ENCODE measurements at places on chromosomes 11 and 22. TPM values are rescaled to one million over a fixed set of nuclear protein-coding genes. Genes with fewer than 3 reads are reported as not detected.
A peak's percentile ranks its signal among the peaks of the same experiment; 100 is the strongest.

The CHCHD10 gene
- not detected for total RNA-seq

The NXPE2 gene
- not detected for total RNA-seq

The OR9Q2 gene
- total RNA-seq: not detected

The RASGRP2 gene
- total RNA-seq: not detected

The ADAMTS8 gene
- 0.63 TPM for total RNA-seq

The TIGD3 gene
- not detected for total RNA-seq

The SEC14L6 gene
- total RNA-seq: not detected

The MB gene
- not detected for total RNA-seq

The APOA5 gene
- not detected for total RNA-seq

The BID gene
- total RNA-seq: 70.7 TPM

The BDNF gene
- 63.6 TPM for total RNA-seq

The ROM1 gene
- 3.4 TPM for total RNA-seq

The MCAT gene
- 23.4 TPM for total RNA-seq

The C22orf42 gene
- total RNA-seq: not detected

The LAYN gene
- 118 TPM for total RNA-seq

The RTCB gene
- 96.7 TPM for total RNA-seq

DNA sequence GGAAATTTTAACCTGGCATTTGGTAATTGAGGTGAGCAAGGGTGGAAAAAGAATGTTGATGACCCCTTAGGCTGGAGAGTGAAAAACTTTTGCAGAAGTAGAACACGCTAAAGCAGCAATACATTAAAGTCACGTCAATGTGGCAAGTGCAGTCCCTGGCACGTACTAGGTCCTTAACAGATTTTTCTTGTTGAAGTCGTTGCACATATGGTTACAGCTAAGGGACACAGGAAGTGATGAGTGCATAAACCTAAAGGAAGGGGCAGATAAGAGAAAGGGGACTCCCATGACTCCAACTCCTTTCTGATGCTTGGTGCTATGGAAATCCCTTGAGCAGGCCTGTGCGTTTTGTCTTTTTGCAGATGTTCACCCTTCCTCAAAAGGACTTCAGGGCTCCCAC lies 1.2 kb downstream of the ACCS start:
- DNase-seq: no peak

- peak; percentile 31 for DNase-seq
Measured at GRCh38 chr11:99739464-99740089, 718.8 kb downstream of the CNTN5 start.

- peak; percentile 83 for DNase-seq
Measured at GRCh38 chr11:19370100-19370861, 129.5 kb upstream of the E2F8 start.

DNA sequence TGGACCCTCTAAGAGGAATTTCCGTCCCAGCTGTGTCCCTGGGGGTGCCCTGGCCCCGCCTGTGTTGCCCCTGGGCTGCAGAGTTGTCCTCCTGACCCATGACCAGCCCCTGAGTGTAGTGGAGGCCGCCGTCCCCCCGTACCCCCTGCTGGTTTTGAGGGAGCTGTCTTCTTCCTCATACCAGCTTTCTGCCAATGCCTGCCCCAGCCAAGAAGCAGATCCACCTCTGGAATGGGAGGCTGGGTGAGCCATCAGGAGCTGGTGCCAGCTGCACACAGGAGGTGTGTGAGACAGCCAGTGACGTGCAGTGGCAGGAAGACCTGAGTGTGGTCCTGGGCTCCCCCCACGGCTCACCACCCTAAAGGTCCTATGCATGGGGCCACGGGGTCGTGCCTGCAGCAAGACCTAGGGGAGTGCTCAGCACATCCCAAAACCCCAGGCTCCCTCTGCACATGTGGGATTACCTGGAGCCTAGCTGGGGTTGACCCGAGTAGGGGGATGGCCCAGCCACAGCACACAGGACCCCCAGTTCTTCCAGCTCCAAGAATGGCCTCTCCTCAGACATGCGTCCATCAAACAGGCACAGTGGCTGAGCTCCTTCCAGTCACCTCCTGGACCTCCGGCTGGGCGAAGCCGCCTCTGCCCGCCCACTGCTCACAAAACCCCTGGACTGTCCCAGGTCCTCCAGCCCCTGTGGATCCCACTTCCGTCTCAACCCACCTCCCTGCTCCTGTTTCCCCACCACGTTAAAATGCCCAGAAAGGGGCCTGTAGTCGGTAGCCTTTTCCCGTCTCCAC lies 647.6 kb downstream of the BRD1 start:
- no peak for DNase-seq

DNA sequence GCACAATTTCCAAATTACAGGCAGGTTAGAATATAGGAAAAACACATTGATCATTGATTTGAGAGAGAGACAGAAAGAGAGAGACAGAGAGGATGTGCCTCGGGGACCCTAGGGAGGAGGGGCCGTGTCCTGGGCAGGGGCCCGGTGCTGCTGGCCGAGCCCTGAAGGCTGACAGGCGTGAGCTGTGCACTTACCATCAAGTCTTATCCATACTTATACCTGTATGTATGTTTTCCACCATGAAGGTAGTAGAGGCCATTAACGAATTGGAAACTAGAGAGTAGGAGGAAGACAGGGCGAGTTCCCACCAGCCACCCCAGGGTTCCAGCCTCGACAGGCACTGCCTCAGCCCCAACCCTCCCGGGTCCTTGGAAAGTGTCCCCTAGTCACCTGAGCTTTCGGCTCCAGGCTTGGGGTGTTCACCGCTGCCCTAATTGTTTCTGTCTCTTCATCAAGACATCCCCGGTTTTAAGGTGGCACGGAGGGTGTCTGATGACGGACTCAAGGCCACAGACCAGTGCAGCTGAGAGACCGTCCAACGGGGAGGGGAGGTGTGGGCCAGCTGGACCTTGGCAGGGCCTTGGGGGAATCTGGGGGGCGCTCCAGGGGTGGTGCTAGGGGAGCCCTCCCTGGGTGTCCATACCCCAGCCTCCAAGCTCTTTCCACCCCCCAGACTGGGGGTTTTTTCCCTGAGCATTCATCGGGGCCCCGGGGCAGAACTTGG lies 431.3 kb downstream of the TBC1D22A start:
- DNase-seq: no peak

DNA sequence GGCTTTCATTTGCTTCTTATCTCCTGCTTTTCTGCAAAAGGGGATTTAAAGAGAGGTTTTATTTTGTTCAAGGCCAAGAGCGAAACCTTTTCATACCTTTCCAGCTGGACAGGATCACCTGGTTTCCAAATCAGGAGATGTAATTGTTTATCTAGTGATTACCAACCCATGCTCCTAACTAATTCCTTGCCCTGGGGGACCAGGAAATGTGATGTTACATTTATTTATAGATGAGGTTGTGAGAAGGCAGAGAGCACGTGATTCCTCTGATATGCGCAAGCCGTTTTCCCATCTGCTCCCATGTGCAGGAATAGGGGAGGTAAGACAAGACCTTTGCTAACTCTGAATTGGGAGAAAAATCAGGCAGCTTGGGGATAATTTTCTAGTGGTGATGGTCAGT lies 507.2 kb upstream of the LARGE1 start:
- no peak for DNase-seq

GRCh38 chr22:49999063-49999945 lies 13.3 kb downstream of the IL17REL start:
- DNase-seq: peak; percentile 46

GRCh38 chr22:44396021-44396726 lies 83.4 kb upstream of the SHISAL1 start:
- no peak for DNase-seq

GRCh38 chr11:66116576-66117361 lies 46.7 kb downstream of the PACS1 start:
- no peak for DNase-seq

- DNase-seq: peak; percentile 62
Measured at GRCh38 chr11:66277471-66278362, at the start of gene CNIH2. Gene CNIH2 (plus strand): TSS chr11:66278175. CDS start chr11:66278457, 282 bp downstream.

GRCh38 chr22:23470811-23471389 lies 109.2 kb downstream of the IGLL1 start:
- no peak for DNase-seq

- no peak for DNase-seq
Measured at GRCh38 chr11:131446590-131447275, 76.3 kb downstream of the NTM start.

GRCh38 chr11:69705901-69706787 lies 2.3 kb upstream of the FGF19 start:
- no peak for DNase-seq

DNA sequence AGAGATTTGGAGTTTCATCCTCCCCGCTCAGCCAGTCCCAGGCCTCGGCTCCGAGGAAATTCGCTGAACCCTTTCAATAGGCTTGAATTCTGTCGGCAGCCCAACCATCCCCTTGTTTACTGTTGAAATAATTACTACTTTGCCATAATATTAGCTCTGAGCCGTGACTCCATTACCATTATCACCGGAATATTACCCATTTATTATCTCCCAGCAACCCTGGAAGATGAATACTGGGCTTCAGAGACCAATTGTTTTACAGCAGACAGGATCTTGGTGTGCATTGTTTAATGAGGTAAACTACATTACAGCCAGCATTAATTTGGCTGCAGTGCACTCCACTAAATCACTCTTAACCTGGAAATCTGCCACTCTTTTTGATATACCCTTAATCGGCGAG lies 867.4 kb downstream of the NTM start:
- no peak for DNase-seq

DNA sequence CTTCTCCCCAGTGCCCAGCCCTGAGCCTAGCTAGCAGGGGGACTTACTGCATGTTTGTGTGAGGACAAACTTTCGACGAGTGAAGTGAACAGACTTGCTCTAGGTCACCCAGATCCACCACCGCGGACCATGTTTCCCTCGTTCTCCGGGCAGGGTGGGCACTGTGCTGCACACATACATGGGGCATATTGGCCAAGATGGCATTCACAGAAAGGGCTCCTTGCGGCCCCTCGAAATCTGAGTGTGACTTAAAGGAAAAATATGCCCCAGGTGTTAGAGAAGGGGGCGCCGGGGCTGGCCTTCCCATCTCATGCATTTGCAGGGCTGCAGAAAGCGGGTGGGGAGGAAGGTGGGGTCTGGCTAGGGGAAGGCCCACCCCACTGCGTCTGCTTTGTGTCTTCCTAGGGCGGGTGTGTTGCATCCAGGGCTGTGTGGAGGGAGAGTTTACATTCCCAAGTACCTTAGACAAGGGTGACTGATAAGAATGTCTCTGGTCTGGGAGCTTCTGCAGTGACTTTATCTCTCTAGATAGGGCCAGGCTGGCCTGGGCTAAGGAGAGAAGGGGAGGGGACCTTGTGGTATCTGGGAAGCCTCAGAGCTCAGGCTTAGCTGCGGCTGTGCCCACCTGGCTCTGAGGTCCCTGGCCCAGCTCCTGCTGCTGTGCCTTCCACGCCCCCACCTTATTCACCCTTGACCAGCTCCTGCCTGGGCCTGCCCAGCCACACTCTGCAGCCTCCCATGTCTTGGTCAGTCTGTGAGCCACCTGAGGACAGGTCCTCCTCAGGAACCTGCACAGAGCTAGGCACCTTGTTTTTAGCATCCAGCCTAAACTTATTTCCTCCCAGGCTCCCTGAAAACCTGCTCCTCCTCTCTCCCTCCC lies 45.8 kb downstream of the LRRC32 start:
- no peak for DNase-seq

- peak; percentile 94 for DNase-seq
Measured at GRCh38 chr22:27220339-27220738, 563.0 kb downstream of the MIAT start.

- DNase-seq: no peak
Measured at GRCh38 chr22:34877506-34877905, 188.5 kb upstream of the ISX start.

DNA sequence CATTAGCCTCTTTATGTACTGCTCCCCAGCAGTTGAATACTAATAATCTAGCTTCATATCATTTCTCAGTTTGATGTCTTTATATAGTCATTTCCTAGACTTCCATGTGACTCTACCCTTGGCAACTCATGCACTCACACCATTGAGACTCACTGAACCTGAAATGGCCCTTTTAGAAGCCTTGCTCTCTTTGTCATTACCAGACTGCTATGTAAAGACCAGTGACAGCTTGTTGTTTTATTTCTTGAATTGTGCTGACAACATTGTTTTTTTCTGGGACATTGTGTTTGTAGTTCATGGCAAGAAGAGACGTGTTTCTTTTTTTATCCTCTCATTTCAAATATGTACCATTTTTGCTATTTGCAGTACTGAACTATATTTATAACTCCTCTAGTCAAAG lies 256.5 kb downstream of the CNTN5 start:
- no peak for DNase-seq

DNA sequence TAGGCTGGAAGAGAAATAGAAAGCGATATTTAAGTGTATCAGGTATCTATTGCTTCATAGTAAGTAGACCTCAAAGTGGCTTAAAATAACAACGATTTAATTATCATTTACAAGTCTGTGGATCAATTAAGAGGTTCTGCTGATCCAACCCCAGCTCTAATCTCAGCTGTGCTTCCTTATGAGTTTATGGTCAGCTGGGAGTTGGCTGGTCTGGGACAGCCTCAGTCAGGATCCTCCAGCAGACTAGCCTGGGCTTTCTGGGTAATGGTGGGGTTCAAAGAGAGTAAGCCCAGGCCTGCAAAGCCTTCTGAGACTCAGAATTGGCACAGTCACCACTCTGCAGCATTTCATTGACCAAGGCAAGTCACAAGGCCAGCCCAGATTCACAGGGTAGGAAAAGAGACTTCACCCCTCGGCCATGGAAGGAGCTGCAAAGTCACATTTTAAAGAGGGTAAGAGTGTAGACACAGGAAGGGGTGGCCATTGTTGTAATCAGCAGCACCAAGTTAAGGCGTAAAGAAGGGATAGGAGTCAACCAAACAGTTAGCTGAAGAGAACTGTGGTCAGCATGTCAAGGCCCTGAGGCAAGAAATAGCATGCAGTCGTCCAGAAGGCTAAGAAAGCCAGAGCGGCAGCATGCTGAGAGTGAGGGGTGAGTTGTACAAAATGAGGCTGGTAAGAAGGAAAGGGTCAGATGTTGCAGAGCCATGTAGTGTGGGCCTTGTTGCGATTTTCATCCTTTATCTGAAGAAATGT lies 168.2 kb downstream of the ETS1 start:
- no peak for DNase-seq

GRCh38 chr11:10038521-10039302 lies 255.3 kb downstream of the SBF2 start:
- peak; percentile 32 for DNase-seq

DNA sequence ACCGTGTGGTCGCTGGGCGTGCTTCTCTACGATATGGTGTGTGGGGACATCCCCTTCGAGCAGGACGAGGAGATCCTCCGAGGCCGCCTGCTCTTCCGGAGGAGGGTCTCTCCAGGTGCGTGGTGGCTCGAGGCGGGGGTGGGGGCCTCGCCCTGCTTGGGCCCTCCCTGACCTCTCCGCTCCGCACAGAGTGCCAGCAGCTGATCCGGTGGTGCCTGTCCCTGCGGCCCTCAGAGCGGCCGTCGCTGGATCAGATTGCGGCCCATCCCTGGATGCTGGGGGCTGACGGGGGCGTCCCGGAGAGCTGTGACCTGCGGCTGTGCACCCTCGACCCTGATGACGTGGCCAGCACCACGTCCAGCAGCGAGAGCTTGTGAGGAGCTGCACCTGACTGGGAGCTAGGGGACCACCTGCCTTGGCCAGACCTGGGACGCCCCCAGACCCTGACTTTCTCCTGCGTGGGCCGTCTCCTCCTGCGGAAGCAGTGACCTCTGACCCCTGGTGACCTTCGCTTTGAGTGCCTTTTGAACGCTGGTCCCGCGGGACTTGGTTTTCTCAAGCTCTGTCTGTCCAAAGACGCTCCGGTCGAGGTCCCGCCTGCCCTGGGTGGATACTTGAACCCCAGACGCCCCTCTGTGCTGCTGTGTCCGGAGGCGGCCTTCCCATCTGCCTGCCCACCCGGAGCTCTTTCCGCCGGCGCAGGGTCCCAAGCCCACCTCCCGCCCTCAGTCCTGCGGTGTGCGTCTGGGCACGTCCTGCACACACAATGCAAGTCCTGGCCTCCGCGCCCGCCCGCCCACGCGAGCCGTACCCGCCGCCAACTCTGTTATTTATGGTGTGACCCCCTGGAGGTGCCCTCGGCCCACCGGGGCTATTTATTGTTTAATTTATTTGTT lies 2.4 kb downstream of the PIM3 start:
- no peak for DNase-seq

GRCh38 chr11:74462631-74463030 lies 4.7 kb downstream of the KCNE3 start:
- DNase-seq: no peak
